Common myeloid progenitor, CD34-positive (primary cell): ENCODE measurements at places on chromosomes 2 and 18.

DNA sequence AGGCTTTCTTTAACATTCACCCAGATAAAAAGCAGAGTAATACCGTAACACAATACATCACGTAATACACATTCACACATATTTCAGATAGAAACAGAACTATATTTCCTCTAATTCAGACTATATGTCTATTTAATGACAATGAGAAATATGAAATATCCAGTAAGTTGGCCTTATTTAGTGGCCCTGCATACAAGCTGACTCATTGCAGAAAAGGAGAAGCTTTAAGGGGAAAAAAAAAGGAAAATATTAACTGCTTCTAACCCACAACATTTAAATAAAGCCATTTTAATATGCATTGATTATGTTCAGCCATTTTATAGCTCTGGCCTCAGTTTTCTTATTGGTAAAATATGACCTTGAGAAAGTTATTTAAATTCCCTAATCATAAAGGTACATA, 94.8 kb downstream of the PPP1R1C start:
- peak; percentile 66 for DNase-seq

DNA sequence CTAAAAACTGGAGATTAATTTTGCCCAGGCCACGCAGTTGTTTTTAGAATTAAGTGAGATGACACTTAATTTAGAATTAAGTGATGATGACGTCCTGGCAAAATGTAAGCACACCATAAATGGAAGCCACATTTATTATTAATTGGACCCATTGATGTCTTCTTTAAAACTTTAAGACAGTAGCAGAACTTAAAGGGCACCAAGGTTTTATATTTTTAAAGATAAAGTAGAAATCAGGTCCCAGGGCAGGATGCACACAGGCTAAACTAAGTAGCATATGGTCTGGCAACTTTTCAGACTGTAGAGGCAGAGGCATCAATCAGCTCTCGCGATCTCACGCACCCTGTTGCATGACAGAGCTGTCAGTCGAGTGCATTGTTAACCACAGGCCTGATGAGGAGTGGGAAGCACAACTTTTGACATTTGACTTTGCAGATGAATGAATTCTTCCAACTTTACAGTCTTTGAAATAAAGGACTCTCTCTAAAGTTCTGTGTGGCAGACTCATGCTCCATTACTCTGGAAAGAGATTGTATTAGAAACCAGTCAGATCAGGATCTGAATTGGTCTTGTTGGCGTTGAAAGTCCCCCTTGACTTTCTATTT, 232.4 kb downstream of the CD226 start:
- DNase-seq: no peak

DNA sequence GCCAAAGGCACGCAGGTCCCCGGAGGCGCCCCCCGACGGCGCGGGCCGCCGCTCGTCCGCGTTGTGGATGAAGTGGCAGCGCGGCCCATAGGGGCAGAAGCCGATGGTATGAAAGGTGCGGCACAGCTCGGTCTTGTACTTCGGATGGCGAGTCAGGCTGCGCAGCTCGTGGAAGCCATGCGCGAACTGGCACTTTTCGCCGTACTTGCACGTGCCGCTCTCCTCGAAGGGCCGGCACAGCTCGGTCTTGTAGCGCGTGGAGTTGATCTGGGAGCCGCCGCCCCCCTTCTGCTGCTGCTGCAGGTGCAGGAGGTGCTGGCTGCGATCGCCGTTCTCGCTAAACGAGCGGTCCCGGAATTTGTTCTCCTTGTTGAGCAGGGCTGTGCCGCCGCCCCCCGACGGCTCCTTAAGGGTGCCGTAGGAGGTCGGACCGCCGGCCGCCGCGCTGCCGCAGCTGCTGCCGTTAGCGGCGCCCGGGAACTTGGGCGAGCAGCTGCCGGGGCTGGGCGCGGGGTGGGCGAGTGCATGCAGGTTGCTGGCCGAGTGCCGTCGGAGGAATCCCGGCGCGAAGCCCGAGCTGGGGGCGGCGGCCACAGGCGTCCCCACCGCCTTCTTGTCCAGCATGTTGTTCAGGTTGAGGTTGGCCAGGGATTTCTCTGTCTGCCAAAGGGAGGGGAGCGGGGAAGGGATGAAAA, 1.2 kb downstream of the ZFP36L2 start:
- DNase-seq: peak; percentile 90

GRCh38 chr2:218077464-218078216, 8.6 kb downstream of the RUFY4 start:
- no peak for DNase-seq

DNA sequence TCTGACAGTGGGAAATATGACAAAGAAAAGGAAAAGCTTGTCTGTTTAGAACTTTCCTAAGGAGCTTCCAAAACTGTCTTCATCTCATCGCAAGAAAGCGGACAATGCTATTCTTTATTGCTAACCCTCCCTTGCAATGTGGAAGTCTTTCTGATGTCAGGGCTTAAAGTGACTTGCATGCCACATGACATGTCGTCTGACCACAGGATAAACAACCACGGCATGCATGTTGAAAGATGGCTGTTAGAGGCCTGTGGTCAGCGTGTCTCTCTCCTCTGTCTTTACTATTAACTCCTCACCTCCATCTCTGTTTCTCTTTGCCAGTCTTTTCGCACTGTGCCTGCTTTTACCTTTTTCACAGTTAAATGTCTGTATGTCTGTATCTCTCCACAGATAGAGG, 389.8 kb downstream of the LNPK start:
- no peak for DNase-seq

DNA sequence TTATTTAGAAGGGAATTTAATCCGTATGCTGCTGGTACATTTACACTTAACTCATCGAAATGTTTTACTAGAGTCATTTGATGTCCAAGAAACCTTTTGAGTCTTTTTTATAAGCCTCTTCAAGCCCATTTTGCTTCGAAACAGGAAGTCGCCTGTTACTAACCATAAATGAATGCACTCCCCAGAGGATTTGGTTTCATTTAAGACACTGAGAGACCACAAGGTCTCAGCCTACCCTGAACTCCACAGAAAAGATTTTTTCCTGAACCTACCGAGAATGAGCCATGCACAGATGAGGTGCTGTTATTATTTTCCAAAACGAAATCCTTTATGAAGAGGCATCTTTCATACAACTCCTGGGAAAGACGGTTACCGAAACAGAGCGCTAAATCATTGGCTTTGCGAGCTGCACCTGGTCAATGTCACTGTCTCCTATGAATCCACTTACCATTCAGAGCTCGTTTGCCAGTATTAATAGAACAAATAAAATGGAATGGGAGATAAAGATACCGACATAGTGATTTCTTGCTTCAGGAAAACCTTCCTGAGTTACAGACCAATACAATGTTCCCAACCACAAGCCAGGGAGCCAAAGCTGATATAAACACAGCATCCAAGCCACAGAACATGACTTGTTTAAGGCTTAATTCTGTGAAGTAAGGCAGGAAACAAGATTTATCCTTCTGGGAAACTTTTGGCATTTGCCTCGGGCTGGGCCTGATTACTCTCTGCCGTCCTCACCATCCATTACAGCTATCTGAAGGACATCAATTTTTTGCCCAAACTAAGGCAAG, 382.1 kb downstream of the OSR1 start:
- no peak for DNase-seq

DNA sequence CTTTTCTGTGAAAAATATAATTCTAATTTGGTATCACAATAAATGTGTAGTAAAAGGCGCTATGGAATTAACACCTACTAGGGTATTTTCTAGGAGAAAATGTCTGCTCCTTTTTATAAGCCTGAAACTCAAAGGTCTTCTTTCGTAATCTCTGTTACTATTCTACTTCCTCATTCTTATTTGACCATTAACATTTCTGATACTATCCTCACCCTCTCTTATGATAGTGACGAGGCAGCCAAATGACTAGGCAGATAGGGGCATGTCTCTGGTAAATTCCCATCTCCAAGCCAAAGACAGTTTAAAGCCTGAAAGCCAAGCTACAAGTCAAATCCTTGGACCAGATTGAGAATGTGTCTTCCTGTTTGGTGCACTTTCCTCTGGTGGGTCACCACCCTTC, 251.7 kb downstream of the LRRTM4 start:
- no peak for DNase-seq

GRCh38 chr2:120551522-120551921, 184.1 kb upstream of the GLI2 start:
- DNase-seq: no peak

- DNase-seq: peak; percentile 53
These were observed 46.0 kb upstream of the RMND5A start for GRCh38 chr2:86673986-86674670.

- no peak for DNase-seq
These were observed 243.8 kb upstream of the LRATD1 start for GRCh38 chr2:14388724-14389123.

DNA sequence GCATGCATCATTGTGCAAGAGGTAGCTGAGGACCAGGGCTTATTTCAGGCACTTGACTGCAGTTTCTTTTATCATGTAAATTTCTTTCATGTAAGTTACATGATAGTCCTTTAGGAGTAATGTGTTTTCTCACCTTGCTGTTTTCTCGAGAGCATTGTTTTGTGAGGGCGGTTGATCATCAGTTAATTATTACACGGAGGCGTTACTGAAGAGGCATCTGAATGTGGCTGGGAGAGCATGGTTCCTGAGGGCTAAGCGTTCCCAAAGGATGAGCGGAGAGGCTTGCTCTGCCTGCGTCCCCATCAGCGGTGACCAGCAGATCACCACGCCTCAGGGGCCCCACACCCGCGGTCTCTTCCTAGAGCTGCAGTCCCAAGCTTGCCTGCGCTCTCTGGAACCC, 156.1 kb upstream of the NFATC1 start:
- no peak for DNase-seq

GRCh38 chr18:77132369-77133050, at the start of gene MBP:
Gene MBP, minus strand, starts transcription at chr18:77132783. Its CDS starts 27,522 bp downstream, at chr18:77105261.
- no peak for DNase-seq

DNA sequence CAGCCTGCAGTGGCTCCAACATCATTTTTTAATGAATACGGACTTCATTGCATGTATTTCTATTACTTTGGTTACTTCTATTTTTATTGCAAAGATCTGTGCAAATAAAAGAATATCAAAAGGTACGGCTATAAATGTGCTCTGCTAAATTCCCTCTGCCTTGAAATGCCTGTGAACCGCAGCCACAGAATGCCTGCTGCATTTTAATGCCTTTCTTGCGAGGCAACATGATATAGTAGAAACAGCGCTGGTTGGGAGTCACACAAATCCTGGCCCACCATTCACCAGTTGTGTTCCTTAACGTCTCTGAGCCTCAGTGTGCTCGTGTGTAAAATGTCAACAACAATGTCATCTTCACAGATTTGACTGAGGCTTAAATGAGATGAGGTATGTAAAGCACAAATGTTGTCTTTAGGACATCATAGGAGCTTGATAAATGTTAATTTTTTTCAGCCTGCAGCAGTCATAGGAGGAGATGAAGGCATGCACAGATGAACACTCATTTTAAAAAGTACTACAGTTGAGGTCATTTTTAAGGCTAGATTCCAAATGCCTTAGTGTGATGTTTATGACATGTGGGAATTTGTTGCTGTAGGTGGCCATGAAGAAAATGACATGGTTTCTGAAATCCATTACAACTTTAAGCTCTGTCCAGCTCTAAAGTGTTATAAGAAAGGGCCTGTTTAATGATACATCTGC, 187.6 kb upstream of the NRP2 start:
- DNase-seq: no peak

DNA sequence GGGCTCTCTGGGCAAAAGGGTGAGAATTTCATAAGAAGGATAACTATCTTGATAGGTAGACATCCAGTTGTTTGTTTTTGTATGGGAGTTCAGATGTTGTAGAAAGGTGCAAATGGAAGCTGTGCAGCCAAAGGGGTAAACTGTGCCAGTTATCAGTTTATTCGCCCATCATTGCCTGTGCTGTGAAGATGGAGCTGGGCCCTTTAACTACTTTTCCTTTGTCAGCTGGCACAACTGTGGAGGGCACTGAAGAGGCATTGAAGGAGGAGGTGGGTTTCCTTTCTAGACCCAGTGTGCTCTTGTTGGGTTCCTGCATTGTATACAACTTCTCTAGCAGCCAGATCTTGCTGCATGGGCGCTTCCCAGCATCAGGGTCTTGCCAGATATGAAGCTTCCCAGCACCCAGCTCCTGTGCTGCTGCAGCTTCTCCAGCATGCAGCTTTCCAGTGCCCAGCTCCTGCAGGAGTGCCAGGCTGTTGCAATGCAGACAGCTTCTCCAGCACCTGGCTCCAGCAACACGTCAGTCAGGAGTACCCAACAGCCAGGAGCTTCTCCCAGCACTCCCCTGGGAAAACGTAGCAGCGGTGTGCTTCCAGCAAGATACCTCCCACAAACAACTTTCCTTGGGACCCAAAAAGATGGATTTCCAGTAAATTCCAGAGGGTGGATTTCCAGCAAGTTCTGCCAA, 15.3 kb downstream of the DNMT3A start:
- no peak for DNase-seq

DNA sequence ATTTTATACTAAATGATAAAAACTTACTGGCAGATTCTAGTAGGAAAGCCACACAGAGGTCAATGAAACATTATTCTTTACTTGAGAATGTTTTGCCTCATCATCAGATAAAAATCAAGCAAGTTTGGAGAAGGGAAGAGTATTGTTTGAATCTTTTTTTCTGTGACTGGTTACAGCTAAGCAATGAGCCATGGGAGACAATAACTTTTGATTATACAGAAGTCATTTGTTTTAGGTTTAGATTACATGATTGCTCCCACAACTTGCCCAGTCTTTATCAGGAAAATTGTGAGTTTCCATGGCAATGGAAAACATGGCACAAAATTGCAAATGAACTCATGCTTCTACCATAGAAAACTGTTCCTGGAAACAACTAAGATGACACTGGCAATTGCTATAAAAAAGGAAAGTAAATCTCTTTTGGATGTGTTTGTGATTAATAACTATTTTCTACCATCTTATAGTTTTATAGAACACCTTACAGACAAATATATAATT, 476.8 kb downstream of the MBD2 start:
- DNase-seq: no peak

DNA sequence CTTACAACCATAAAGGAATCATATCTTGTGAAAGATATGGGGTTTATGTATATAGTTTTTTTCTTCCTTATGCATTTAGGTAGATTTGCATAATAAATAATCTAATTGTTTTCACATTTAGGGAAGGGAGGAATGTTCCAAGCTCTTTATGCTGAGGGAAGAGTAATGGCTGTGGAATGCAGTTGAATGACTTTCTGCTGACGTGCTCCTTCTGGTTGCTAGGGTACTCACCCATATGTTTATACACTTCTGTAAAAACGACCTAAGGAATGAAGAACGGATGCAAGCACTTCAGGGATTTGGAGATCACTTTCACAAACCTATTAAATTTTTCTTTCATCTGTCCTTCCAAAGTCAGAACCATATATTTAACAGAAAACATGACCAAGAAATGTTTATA, 29.2 kb upstream of the PPP4R1 start:
- no peak for DNase-seq

DNA sequence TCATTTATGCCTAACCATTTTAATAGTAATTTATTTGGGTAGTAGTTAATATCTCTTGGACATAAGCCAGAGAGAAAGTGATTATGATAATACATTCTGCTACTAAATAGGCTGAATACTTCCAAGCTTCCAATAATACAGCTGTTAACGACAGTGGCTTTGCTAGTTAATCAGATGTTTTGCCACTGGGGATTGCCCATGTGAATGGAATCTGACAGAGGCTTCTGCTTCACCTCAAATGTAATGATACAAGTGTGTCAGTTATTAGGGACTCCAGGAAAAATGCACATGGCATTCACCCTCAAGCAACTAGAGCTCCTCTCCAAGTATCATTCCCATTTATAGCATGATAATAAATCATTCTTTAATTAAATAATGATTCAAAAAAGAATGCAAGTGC, 185.0 kb upstream of the TMEFF2 start:
- DNase-seq: no peak

- DNase-seq: no peak
These were observed 2.0 kb downstream of the SLC66A3 start for GRCh38 chr2:11157296-11157695.

GRCh38 chr2:28868611-28869010, 1.5 kb downstream of the TRMT61B start:
- no peak for DNase-seq
